NCI-H2227 treated with DMSO at 0.1 percent for 48 hours (cell line): ENCODE measurements at places on chromosomes 3 and 15.

DNA sequence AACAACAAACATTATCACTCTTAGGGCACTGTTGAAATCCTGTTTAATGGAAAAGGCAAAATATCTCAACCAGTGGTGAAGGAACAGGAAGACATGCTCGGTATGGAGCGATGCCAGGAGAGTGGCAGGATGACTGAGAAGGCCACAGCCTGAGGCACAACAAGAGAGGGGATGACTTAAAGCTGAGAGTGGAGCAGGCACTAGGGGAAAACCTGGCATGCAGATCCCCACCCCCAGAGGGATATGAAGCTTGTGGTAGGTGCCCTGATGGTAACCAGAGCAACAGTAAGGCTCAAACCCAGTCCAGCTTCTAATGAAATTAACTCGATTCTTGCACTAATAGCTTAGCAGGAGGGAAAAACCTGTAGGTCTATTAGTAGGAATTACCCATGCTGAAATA, 40.4 kb downstream of the LYSMD4 start:
- DNase-seq, result no peak

GRCh38 chr3:120554812-120555606, 41.1 kb upstream of the NDUFB4 start:
- DNase-seq, result no peak

GRCh38 chr3:14266361-14266760, 87.7 kb downstream of the LSM3 start:
- no peak for DNase-seq

DNA sequence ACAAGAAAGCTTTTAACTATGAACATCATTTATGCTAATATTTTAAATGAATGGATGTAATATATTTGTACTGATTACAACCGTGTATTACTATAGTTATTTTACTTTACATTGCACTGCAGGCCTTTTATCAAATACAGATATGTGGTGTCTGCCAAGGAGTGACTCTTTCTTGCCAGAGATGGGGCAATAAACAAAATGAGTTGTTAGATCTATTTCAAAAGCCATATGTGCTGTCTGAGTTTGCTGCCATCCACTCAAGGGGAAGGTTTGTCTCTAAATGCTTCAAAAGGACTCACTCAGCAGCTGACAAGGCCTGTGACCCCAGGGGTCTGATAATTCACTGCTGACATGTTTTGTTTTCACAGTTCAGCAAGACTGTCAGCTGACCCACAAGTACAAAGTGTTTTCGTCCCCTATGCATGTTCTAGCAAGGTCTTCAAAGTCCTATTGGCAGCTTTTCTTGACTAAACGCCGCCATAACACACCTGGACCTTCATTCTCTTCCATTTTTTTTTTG, 41.3 kb upstream of the ZBED2 start:
- no peak for DNase-seq

DNA sequence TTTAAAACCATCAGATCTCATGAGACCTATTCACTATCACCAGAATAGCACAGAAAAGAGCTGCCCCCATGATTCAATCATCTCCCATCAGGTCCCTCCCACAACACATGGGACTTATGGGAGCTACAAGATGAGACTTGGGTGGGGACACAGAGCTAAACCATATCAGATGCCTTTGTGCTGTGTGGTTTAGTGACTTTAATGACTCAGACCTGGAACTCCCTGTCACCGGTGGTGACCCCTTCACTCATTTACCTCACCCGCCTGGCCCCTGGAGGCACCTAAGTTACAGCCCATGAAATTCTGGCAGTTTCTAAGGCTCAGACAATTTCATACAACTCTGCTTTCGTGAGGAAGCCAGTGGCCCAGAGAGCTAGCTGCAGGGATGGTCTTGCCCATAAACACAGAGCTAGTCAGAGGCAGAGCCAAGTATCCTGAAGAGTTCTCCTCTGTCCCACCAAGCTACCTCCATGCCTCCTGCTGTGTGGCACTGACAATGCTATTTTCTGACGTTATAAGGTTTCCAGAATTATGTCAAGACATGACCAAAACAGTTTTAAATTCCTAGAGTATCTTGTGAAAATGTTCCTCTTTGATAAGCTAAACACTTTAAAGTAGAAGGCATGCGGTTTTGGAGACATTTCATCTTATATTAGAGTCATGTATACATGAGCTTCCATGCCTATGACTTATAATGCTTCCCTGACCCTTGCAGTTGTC, 231.1 kb upstream of the IL12A start:
- DNase-seq, result no peak

GRCh38 chr15:55151631-55152030, 45.1 kb downstream of the RSL24D1 start:
- DNase-seq, result no peak

DNA sequence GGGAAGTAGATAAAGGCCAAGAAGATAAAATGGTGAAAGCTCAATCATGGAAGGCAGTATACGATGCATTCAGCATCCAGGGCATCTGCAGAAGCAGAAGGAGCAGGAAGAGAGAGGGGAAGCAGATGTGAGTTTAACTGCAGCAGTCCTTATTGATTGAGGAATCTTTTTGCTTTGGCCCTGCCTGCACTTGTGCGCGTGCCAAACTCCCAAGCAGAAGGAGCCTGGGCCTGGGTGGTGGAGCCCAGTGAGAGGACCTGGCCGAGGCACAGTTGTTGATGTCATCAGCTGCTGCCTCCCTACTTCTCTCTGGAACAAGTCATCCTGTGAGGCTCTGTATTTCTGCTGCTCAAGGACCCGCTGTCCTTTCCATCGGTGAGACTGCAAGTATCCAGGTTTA, 65.5 kb upstream of the ROPN1 start:
- DNase-seq, result no peak

- DNase-seq, result no peak
These were observed 1.5 kb downstream of the FAH start for GRCh38 chr15:80154336-80154735.

GRCh38 chr15:80168421-80168820, 15.6 kb downstream of the FAH start:
- no peak for DNase-seq

- no peak for DNase-seq
These were observed 97.0 kb downstream of the SAMMSON start for GRCh38 chr3:70096376-70097066.

- no peak for DNase-seq
These were observed 35.2 kb downstream of the FNDC3B start for GRCh38 chr3:172074586-172074985.

DNA sequence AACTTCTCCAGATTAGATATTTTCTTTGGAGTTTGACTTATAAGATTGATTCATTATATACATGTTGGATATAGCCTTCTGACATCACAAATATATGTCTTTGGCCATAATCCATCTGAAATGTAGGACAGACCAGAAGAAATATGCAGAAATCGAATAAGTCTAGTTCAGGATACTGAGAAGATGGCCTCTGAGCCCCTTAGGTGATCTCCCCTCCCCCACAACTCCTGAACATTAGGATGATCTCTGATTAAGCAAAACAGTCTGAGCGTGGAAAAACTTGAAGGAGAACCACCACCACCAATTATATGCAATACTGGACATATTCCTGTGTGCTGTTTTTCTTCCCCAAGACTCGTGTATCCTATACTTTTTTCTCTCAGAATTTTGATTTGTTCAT, 3.2 kb downstream of the SETD5 start:
- DNase-seq, result no peak

DNA sequence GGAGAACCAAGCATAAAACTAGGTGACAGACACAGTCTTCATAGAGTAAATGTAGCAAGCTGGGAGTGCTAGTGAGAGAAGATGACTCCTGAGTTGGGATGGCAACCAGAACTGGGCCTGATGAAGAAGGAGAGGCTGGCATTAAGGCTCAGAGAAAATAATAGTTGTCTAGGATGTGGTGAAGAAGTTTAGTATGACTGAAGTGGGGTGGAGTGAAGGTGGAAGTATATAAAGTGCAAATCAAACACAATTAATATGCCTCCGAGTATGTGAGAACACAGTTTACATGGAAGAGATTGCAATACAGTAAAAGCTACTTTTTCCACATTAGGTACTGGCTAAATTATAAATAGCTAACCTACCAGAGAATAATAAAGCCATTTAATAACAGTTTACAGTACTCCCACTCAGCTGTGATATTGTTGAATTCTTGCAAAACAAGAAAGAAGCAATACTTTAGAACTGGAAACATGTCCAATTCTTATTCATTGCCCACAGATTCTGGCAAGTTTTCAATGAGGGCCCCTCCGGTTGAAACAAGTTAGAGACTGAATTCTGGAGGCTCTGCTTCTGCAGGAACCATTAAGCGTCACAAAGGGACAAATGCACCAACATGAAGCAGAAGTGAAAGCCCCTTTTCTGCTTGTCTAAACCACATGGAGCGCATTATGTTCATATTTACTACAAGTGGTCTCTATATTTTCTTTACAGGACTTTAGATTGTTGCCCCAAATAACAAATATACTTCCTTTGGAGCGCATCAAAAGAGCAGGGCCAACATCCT, 243.7 kb downstream of the SLC9A9 start:
- no peak for DNase-seq

GRCh38 chr3:183518491-183519251, 36.8 kb downstream of the KLHL6 start:
- no peak for DNase-seq

- DNase-seq, result no peak
These were observed 5.2 kb downstream of the PRKCD start for GRCh38 chr3:53166206-53166605.

DNA sequence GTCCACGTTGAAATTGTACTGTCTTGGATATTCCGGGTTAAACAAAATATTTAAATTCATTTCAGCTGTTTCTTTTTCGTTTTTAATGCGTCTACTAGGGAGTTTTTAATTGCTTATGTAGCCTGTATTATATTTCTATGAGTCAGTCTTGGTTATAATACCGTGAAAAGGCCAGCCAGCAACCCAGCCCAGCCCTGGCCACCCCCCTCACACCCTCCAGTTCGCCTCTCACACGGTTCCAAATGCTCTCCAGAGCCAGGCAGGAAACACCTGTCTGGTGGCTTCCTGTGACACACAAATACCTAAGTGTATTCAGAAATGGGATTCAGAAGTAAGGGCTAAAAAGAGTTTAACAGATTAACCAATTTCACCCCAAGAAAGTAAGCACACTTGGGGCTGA, 4.4 kb downstream of the SH3BP5 start:
- DNase-seq, result no peak

GRCh38 chr3:44468572-44469520, 8.6 kb downstream of the ZNF445 start:
- no peak for DNase-seq

DNA sequence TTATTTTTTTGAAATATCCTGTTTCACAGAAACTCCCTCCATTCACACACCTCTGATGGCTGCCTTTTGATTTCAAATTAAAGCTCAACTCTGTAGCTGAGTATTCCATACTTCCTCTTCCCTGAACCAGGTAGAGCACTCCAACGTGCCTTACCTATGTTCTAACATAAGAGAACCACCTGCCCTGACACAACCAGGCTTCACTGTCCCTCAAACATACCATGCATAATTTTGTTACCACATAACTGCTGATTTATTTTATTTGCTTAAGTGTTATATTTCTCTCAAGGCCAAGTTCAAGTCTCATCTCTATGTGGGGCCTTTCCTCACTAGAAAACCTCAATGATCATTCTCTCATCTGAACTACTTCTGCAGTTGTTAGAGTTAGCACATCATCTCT, 209.7 kb downstream of the P3H2 start:
- no peak for DNase-seq

DNA sequence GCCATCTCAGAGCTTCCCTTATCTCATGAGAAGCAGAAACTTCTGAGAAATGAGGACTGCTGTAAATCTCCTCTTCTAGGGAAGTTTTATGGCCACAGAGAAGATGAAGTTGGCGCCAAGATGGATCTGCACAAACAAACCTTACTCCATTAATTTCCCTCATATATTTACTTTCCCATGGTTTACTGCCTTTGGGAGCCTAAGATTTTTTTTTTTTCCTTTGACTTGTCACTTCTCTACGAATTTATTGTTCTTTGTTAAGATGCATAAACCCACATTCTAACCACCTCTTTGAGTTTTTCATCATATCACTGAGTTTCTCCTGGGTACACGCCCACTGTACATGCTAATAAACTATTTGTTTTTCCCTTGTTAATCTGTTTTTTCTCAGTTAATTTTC, 21.5 kb upstream of the NPTN start:
- no peak for DNase-seq

GRCh38 chr3:111730143-111730542, 128.9 kb upstream of the PHLDB2 start:
- no peak for DNase-seq

DNA sequence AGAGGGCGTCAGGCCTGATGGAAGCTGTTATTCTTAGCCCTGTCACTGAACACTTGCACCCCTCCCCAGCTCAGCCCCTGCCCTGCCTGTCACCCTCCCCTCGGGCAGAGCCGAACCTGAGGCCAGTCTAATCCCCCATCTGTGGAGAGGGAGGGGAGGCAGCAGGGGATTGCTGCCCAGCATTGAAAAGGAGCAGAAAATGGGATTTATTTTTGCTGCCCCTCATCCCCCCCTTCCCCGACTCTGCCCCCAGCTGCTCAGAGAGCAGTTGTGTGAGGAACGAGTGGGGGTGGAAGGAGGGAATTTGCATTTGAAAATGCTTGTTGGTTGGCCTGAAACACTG, 71.6 kb downstream of the EPHB3 start:
- DNase-seq, result no peak

DNA sequence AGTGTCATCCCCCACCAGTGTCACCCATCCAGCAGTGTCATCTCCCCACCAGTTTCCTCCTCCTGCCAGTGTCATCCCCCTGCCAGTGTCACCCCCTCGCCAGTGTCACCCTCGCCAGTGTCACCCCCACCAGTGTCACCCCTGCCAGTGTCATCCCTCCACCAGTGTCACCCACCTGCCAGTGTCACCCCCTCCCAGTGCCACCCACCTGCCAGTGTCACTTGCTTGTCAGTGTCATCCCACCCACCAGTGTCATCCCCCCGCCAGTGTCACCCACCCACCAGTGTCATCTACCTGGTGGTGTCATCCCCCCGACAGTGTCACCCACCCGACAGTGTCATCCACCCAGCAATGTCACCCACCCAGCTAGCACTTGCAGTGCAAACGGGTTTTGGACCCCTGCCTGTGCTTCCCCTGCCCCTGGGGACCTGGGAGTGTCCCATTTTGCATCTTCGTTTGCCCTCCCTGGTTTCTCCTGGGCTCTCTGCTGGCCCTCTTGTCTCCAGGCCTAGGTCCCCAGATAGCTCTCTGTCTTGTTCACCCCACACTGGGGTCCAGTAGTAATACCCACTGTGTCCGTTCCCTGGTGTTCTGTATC, 99.8 kb upstream of the PRR20G start:
- no peak for DNase-seq

GRCh38 chr15:93360318-93360717, 271.3 kb upstream of the RGMA start:
- no peak for DNase-seq

- DNase-seq, result no peak
These were observed 13.7 kb downstream of the FAM107A start for GRCh38 chr3:58563386-58564035.

- no peak for DNase-seq
These were observed 43.1 kb downstream of the FGF7 start for GRCh38 chr15:49466119-49466518.
